Foreskin fibroblast (primary cell): ENCODE measurements at places on chromosomes 2 and 18.

GRCh38 chr2:238857959-238858358, 10.1 kb downstream of the TWIST2 start:
- DNase-seq, result peak; percentile 55

DNA sequence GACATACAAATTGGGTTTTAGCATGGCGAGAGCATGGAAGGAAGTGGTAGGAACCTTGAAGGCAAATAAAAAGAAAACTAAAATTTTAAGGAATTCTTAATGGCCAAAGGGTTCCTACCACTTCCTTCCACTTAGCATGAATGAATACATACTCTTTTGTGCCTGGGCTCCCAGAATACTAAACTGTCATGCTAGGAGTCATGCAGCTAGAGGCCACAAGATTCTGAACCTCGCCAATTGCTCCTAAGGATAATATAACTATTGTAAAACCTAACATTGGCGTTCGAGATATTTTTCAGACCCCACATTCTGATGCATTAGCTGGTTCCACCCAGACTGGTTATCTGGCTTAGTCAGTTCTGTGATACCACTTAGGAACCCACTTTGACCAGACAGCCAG, 38.6 kb upstream of the ARHGAP25 start:
- DNase-seq, result no peak

DNA sequence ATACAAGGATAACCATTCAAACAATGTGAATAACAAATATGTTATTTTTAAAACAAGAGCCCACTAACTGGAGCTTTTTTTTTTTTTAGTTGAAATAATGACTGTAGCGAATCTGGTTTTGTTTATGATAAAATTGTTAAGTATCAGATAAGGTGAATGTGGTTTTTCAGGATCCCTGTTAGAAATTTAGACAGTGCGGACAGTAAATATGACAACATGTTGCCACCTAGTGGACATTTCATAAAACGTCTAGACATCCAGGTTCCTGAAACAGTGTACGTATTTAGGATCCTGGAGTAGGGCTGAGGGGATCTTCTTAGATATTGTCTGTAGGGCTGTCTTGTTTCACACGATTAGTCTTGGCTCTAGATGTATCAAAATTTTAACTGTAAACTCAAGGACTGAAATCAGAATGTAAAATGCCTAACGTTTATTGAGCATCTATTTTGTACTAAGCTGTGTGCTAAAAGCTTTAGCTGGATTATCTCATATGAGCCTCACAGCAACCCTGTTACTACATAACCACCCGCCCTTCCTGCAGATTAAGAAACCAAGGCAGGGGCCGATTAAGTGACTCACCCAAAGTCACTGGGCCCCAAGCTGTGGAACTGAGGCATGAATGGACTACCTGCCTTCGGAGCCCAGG, 23.9 kb upstream of the CCDC68 start:
- DNase-seq, result peak; percentile 44

DNA sequence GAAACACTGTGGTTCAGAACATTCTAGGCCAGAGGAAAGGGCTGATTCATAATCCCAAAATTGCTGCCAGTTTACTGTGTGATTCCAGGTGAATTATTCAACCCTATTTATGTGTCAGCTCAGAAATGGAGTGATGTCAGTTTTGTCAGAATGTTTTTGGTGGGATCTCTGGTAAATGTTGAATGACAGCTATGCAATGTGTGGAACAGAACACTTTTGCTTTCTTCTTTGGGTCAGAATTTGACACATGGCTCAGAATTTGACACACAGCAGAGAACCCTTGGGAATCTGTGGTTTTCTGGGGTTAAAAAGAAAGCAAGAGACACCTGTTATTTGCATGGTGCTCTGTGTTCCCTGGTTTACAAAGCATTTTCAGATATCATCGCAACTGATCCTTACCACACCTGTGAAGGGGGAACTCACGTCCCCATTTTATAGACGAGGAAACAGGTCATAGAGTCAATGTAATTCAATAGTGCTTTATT, 1.6 kb upstream of the MTA3 start:
- no peak for DNase-seq

DNA sequence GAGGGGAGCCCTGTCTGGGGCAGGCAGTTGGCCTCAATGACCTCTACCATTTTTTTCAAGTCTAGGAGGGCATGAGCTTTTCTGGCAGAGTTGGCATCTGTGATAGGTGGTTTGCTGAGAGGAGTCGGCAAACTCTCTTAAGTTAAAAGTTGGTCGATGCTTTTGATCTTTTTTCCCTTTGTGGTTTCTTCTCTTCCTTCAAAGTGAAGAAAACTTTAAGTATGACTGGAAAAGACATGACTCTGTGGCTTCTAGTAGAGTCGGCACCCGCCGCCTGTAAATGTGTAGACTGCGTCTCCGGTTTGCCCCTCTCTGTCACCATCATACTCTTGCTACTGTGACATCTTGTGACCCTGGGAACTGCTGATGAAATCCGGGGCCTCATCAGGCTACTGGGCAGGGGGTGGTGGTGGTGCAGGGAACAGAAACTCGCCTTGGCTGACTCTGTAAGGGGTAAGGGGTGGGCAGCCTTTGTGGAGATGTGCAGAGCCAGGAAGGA, 21.1 kb downstream of the INPP5D start:
- no peak for DNase-seq

DNA sequence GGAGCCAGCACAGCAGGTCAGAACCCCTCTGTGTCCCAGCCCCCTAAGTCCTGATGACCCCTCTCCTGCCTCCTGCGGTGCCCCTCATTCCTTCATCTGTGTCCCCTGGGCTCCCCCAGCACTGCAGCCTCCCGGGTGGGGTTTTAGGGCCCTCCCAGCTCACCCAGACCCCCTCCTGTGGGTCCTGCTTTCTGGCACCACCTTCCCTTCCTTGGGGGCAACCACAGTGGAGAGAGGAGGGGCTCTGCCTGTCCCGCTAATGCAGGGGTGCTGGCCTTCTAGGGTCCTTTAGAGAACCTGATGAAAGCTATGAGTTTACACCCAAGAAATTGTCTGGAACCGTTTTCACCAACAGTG, 42.7 kb upstream of the ALPP start:
- no peak for DNase-seq

DNA sequence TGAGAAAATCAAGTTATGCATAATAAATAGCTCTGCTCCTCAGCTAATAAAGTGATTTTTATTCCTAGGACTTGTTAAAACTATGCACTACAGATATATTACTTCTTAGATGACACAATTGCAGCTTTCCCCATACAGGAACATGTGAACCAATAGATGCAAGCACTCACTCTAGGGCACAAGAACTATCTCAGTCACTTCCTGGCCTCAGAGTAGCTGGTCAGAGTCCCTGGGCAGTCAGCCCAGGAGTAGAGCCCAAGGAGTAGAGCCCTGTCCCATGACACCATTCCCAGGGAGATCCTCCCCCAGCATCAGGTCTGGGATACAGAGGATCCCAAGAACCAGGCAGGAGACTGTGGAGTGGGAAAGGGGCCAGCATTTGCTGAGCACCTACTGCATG, 2.7 kb downstream of the TNS1 start:
- DNase-seq, result peak; percentile 93

DNA sequence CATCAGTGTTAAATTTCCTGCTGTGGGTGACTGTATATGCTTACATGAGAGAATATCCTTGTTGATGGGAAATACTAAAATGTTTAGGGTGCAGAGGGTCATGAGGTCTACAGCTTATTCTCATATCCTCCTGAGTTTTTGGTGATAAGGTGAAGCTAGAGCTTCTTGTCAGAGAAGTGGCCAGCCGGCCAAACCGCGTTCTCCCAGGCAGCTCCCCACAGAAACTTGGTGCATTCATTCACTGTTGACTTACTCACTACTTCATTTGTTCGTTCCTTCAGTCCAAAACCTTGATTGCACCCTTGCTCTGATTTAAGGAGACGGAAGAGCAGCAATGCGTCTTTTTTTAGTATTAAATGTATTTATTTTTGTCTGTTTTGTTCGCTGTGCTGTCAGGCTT, 8.7 kb downstream of the SNED1 start:
- DNase-seq, result no peak

DNA sequence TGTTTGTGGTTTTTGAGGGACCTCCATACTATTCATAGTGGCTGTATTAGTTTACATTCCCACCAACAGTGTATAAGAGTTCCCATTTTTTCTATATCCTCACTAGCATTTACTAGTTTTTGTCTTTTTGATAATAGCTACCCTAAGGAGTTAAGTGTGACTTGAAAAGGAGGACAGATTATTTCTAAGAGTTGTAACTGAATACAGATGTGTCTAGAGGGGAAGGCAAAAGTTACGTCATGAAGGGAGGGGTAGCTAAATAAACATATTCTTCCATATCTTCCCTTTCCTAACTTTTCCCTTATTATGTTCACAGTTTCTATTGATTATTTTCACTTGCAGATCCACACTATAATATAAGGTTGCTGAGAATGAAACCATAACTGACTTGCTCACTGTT, 1315.7 kb upstream of the ZEB2 start:
- no peak for DNase-seq

- DNase-seq, result no peak
Measured at GRCh38 chr2:182941919-182942318, 75.5 kb upstream of the FRZB start.

GRCh38 chr18:59996370-59996966, 96.7 kb downstream of the PMAIP1 start:
- peak; percentile 77 for DNase-seq

- no peak for DNase-seq
Measured at GRCh38 chr2:23323917-23324680, 60.9 kb upstream of the KLHL29 start.

- DNase-seq, result no peak
Measured at GRCh38 chr18:70973626-70974025, 684.8 kb downstream of the SOCS6 start.

- DNase-seq, result peak; percentile 17
Measured at GRCh38 chr2:181678861-181679543, 1.3 kb downstream of the NEUROD1 start.

DNA sequence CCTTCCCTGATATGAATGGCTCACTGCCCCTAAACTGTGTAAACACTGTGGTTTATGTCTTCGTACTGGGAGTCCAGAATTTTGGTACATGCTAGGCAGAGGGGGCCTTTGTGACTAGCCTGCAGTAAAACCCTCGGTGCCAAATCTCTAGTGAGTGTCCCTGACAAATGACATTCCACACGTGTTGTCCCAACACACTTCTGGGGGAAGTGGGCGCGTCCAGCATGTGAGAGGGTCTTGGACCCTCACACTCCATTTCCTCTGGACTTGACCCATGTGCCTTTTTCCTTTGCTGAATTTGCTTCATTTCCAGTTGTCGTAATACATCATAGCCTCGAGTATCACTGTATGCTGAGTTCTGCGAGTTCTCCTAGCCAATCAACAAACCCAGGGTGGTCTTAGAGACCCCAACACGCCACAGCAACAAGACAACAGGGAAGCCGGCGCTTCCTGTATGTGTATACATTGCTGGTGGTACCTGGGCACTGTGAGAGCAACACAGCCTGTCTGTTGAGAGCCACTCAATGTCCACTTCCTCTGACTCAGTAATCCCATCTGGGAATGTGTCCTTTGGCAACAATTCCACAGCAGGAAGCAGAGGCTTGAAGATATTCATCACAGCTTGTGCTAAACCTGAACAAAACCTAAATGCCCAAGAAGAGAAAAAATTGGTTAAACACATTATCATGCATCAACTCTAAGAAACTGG, 26.9 kb upstream of the SLC66A3 start:
- DNase-seq, result peak; percentile 80

DNA sequence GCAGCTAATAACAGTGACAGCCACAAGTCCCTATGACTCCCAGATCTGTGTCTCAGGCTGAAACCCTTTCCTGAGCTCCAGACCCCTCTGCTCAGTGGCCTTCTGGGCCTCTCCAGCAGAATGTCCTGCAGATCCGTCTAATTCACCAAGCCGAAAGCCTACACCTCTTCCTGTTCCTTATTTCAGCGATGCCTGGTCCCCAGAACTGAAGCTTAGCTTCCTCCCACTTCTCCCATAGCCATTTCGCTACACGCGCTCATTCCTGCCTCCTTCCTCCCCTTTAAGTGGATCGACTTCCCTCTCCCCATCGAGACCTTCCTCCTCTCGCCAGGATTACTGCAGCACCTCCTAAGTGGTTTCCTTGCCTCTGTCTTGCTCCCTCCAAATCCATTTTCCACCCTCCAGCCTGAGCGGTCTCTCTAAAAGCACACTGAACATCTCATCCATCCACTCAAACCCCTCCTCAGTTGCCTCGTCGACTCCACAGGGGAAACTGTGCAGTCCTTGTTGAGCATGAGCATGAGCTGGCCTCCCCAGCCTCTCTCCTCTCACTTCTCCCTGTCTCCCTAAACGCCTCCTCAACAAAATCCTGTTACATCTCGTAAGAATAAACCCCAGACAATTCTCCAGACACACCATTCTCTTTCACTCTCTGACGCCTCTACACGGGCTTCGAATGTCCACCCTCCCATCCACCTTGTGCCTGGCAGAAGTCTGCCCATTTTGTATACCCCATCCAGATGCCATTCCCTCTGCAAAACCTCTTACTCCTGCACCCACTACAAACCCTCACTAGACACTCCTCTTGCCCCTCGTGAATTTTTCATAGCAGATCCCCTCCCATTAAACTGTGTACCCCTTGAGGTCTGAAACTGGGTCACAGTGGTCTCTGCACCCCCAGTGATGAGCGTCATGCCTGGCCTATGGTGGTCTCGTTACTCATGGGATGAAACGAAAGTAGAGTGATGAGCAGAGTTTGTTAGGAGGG, 232.6 kb downstream of the ATAD2B start:
- DNase-seq, result no peak

DNA sequence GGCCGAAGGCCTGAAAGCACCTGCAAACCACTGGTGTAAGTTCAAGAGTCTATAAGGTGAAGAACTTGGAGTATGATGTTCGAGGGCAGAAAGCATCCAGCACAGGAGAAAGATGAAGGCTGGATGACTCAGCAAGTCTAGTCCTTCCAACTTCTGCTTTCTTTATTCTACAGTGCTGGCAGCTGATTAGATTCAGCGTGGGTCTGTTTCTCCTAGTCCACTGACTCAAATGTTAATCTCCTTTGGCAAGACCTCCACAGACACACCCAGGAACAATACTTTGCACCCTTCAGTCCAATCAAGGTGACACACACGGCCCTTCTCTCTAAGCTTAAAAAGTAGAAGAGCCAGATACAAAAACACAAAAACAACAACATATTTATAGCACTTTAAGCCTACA, 43.4 kb downstream of the NMS start:
- DNase-seq, result no peak

DNA sequence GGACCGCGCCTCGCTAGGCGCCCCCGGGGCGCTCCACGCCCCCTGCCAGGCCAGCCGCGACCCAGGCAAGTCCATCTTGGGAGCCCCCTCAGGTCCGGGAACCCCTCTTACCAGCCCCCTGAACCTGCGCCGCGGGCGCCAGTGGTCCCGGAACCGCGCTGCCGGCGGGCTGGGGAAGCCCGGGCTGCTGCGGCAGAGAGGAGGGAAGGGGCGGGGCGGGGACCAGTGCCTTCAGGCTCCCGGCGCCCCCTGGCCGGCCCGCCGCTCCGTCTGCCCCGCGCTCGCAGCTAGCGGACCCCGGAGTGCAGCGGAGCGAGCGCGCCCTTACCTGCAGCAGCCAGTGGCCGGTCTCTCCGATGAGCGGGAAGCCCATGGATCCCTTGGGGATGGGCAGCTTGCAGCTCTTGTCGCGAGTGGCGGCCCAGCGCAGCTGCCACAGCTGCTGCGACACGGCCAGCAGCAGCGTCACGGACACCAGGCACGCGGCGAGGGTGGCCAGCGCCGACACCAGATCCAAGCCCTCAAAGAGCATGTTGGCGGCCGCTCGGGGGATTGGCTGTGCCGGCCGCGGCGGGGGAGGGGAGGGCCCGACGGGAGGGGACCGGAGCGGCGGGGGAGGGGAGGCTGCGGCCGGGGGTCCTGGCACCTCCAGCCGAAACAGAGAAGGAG, at the start of gene CYP26B1:
CYP26B1 (minus strand) TSS at position 560 of the 669 bp plus-strand sequence; CDS start at position 532, 28 bp downstream.
- DNase-seq, result no peak

GRCh38 chr18:32669549-32670165, 103.2 kb downstream of the KLHL14 start:
- DNase-seq, result no peak

GRCh38 chr18:8121942-8122480, 487.2 kb upstream of the RAB12 start:
- peak; percentile 62 for DNase-seq
